ENCODE measurements at places on chromosomes 3 and 15.

- DNase-seq, result no peak
These were observed 149.6 kb downstream of the CHDH start for GRCh38 chr3:53696401-53697172.

DNA sequence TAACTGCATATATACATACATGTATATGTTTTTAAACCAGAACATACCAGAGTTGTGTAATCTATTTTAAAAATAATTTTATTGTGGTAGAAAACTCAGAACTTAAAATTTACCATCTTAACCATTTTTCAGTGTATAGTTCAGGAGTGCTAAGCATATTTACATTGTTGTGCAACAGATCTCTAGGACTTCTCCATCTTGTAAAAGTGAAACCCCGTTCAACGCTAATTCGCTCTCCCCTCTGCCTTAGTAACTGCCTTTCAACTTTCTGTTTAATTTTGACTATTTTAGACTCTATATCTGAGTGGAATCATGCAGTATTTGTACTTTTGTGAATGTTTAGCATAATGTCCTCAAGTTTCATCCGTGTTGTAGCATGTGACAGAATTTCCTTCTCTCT, 51.8 kb upstream of the SSR3 start:
- no peak for DNase-seq

GRCh38 chr3:38368238-38368637, 21.7 kb downstream of the XYLB start:
- DNase-seq, result no peak

DNA sequence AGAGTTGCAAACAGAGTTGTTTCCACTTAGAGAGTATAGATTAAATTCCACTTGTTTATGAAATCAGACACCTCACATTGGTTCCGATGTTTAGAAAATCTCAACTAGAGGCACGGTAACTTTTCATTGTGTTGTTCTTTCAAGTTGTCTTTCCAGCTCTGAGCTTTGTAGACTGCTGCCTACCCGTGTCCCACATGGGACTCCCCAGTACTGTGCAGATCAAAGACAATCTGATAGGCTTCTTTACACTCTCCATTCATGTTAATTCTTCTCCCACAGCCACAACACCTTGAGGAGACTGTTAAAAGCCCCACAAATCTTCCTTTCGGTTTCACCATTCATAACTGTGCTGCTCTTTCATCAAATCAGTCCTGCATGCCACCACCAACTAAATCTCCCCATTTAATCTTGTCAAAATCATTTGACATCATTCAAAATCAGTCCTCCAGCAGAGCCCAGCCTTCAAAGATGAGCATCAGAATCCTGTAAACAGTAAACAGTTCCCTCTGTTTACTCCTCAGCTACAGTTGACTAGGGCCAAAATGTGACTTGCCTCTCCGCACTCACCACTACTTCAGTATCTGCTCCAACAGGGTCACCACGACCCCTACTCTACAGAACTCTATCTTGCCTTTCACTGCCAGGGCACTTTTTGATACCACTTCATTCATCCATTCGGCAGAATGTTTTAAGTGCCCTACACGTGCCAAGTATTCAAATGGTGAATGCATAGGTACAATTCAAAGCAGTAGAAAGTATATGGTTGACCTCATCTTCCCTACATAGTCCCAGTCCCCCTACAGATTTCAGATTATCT, 8.3 kb downstream of the ANXA2 start:
- no peak for DNase-seq

DNA sequence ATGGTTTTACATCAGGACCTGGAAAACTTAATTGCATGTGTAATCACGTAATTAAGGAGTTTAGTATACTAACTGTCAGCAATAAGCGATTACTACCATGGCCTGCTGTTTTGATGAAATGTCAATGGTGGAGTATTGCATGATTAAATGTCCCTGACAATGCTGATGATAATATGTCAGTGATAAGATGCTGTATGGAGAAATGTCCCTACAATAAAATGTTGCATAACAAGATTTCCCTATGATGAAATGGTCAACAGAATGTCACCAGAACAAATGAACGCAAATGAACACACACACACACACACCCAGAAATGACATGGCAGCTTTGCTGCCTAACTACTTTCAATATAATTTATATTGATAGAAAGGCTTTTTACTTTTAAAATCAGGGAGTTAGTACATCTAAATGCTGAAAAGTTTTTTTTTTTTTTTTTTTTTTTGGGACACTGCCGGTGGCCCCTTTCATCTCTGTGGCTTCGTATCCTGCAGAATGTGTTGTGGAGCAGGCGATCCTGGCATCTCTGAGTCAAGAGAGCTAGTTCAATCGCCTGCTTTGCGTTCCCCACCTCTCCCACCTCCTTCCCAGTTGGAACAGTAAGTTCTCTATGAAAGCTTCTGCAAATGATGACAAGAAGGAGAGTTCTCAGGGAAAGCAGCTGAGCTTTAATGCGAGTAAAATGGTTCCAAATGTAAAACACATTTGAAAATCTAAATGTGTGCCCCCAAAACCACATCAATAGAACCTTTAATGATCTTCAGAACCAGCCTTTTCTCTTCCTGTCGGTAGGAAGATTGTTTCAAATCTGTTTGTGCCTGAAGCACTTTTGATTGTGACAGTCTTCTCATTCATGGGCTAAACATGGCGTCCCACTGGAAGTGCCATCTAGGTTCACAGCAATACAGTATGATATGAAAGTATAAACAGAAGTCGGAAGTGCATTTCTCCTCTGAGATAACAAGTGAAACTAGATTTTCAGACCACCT, 170.1 kb upstream of the GBE1 start:
- DNase-seq, result no peak

DNA sequence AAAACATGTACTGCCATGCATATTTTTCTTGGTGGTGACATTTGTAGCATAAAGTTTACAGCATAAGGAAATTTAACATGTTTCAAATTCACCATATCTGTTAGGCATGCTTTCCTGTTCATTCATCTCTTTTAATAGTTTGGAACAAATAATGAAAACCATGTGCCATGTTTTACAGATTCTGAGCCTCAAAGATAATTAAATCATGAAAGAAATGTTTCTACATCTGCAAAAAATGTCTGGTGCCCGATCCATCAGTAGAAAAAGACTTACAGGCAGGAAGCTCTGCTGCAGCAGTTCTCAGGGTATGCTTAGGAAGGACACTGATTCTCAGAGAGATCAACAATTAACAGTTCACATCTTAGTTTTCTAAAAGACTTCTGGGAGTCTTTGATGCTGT, 316.2 kb downstream of the IL5RA start:
- no peak for DNase-seq

DNA sequence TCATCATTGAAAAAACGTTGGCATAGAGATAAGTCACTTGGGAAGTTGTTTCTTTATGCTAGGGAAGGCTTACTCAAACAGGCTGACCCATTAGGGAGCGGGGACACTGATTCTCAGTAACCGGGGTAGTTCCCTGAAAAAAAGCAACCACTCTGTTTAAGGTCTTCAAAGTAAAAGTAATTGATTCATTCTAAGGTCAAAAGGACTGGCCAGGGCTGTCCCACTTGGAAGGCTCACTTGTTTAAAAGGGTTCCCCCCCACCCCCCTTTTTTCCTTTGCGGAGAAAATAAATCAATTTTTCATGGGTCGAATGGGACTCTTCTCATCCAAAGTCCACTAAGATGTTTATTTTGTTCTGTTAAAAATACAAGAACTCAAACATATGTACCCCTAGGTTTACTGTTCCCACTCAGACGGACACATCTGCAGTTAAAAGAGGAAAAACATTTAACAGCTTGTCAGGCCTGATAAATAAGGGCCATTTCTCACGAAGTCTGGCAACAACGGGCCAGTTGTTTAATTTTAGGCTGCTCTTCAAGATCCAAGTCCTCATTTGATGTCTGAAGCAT, 53.0 kb downstream of the ARHGEF3 start:
- DNase-seq, result no peak

DNA sequence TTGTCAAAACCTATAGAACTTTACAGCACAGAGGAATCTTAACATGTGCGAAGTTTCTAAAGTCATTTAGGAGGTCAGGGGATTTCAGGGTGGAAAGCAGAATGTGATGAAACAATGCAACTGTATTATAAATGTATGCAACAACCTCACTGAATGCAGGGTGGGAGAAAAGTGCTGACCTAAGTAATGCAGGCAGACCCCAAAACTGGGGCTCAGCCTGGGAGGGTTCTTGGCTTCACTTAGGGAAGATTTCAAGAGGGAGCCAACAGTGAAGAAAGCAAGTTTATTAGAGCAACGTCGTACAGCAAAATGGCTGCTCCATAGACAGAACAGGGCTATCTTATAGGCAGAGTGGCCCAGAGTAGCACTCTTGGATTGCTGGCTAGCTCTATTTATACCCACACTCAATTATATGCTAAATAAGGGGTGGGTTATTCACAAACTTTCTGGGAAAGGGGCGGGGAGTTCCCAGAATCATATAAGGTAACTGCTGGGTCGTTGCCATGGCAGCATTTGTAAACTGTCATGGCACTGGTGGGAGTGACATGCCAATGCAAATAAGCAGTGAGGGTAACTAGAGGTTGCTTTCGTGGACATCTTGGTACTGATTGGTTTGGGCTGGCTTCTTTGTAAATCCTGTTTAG, 14.2 kb upstream of the CAND2 start:
- no peak for DNase-seq

DNA sequence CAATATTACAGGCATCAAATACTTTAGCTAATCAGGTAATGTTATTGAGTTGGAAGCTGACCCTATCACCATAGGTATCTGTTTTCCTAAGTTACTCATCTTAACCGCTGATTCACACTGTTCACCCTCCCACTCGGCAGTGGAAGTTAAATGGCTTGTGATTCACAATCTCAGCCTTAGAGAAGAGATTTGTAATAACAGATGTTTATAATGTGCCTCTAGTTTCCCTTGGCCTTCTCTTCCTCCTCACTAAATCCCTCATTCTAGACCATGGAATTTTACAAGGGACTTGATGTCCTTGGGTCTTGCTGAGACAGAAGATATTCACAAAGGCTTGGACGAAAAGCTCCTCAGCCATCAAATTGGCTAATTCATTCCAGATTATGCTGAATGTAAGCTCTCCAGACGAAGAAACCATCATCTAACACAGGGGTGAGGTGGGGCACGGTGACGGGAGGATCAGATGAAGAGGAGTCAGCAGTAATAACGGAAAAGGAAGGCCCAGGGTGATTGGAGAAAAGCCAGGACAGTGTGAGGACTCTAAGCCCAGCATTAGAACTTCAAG, 931.7 kb downstream of the MCTP2 start:
- no peak for DNase-seq

DNA sequence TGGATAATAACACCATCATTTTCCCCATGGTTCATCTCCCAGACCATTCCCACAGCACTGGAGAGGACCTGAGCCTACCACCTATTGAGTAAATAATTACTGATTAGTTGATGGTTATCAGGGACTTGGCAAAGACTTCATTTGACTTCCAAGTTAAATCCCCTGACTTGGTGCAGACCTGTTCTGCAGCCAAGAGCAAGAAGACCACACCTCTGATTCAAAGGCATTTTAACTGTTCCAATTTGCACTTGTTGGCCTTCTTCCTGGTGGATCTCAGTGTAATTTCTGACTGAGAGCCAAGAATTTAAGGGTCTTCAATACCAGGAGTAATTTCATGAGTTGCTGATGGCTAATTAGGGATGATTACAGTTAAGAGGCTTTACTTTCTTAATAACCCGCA, 24.0 kb downstream of the THSD4 start:
- no peak for DNase-seq

GRCh38 chr3:174958671-174959328, 99.7 kb downstream of the NAALADL2 start:
- DNase-seq, result no peak

DNA sequence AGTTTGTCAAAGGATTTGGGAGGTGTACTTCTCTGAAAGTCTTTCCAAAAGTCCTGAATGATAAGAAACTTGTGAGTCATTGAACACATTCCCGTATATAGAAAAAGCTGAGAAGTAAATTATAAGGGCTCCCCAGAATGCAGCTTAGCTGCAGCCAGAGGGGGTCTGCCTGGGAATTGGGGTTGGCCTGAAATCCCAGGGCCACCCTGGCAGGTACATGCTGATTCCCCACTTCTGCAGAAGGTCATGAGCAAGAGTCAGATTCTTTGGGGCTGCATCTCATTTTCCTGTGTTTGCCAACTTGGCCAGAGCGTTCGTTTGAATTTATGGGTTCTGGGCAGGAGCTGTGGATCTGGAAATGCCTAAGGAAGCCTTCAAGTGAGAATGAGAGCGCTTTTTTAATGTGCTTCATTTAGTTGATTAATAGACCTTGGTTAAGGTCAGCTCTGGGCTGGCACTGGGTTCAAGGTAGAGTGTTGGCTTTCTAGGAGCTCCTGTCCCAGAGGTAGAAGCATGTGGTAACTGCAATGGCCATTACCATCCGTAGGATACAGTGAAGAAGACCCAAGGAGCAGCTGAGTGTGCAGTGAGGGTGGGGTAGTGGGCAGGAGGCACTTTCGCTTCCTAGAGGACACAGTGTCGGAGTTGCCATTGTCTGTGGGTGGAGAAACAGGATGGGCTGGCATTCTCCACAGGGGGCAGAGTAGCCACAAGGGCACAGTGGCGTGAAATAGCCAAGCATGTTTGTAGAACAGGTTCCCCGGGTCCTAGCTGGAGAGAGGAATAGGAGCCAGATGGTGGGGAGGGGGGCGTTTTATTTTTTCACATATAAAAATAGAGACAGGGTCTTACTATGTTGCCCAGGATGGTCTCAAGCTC, 3.2 kb downstream of the SLC6A6 start:
- no peak for DNase-seq

DNA sequence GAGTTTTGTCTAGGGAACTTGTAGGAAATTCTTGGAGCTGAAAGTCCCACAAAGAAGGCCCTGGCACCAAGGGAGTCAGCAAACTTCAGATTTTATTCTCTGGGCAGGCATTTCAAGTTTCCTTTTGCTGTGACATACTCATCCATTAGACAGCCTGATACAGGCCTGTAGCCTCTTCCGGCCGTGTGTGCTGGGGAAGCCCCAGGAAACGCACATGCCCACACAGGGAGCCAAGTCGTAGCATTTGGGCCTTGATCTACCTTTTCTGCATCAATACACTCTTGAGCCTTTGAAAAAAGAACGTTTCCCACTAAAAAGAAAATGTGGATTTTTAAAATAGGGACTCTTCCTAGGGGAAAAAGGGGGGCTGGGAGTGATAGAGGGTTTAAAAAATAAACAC, 15.0 kb downstream of the TIGIT start:
- peak; percentile 37 for DNase-seq

DNA sequence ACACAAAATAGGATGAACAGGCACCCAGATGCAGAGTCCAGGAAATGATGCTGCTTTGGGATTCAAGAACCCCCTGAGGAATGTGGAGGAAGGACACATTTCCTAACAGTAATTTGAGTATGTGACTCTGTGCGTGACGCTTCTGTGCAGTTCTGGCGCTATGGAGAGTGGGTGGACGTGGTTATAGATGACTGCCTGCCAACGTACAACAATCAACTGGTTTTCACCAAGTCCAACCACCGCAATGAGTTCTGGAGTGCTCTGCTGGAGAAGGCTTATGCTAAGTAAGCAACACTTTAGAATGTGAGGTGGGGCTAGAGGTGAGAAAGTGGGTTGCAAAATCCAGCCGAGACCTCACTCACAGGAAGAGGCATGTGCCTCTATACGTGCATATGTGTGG, 28.3 kb downstream of the CAPN3 start:
- no peak for DNase-seq

- no peak for DNase-seq
These were observed 146.4 kb downstream of the TJP1 start for GRCh38 chr15:29675791-29676301.

Measured in germinal center (tissue), 1 donor.